ENCODE measurements at places on chromosomes 5 and 9.
A peak's percentile ranks its signal among the peaks of the same experiment; 100 is the strongest.

DNA sequence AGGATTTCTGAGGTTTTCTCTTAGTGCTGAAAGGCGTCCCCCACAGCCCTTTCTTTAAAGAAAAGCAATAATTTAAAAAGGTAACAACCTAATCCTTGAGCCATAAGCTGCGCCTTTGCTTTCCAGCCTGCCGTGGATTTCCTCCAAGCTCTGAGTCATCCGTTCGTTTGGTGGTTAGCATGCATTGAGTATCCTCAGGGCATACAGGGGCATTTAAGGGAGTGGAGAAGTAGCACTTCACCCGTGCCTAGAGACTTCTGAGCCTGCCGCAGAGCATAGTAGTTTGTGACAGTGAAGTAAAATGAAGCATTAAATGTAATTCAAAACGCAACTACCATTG is 892 bp upstream of the TNC start:
- no peak for DNase-seq

- DNase-seq, result no peak
Observed at GRCh38 chr5:97840643-97841042, 657.6 kb upstream of the RIOK2 start.

DNA sequence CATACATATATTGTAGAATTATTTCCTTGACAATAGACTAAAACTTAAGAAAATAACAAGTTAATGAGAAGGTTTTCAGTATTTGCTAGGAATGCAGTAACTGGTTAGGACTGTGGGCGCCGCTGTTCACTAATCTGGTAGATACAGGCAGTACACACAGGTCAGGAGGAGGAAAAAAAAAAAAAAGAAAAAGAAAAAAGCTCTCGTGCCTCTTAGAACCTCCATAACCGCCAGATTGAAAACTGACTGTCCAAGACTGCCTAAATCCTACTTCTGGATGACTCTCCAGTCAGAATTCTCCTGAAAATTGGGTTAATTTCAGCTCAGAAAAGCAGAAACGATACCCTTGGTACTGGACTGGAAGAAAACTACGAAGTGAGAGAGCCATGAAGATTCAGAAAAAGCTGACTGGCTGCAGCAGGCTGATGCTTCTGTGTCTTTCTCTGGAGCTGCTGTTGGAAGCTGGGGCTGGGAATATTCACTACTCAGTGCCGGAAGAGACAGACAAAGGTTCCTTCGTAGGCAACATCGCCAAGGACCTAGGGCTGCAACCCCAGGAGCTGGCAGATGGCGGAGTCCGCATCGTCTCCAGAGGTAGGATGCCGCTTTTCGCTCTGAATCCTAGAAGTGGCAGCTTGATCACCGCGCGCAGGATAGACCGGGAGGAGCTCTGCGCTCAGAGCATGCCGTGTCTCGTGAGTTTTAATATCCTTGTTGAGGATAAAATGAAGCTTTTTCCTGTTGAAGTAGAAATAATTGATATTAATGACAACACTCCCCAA is at the start of gene PCDHGA1:
TSS of gene PCDHGA1 (plus strand) at position 216 of the 782 bp plus-strand sequence.
- no peak for DNase-seq

GRCh38 chr5:145971701-145972100 is 35.3 kb downstream of the SH3RF2 start:
- no peak for DNase-seq

GRCh38 chr9:78695519-78695918 is 398.6 kb downstream of the PSAT1 start:
- no peak for DNase-seq

DNA sequence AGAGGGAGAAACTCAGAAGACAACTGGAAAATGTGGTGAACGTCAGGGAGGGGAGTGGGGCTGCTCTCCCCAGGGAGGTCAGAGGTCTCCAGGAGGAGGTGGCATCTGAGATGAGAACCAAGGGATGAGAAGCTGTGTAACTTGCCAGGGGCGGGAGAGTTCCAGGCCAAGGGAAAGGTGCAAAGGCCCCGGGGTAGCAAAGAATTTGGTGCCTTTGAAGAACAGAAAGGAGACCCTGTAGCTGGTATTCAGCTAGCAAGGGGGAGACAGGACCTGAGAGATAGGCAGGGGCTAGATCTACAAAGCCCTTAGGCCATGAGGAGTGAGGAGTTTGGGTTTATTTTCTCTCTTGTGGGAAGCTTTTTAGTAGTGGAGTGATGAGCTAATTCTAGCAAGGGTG is 3.3 kb downstream of the DNM1 start:
- DNase-seq, result no peak

- DNase-seq, result no peak
Observed at GRCh38 chr9:4106760-4107143, 193.1 kb downstream of the GLIS3 start.

DNA sequence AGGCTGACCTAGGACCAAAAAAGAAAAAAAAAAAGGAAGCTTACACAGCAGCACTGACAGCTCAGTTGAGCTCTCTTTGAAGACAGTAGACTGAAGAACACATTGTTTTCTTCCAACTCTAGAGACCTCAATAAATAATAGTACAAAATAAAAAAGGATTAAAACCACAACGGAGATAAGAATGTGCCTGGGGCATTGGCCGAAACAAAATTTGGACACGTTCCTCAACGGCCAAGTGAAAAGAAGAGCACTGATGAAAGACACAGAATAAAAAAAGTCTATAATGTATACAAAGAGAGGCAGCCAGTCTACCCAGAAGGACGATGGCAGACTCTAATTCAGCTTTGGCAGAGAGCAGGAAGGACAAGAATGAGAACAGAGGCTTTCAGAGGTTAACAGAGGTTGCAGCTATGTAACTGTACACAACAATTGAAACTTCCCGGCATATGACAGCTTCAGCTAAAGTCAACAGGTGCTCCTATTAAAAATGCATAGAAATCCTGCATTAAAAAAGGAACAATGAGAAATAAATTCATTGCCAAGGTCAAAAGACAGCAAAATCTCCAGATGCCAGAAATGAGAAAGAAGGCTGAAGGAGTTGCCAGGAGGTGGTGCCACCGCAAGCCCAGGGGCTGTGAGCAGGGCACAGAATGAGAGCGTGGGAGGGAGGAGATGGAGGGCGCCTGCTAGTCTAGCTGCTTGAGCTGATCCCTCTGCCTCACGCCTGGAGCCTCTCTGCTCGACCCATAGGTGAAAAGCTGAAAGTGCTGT is 113.9 kb downstream of the DCP2 start:
- DNase-seq, result no peak

GRCh38 chr9:135480071-135480939 is 723 bp downstream of the PPP1R26 start:
- DNase-seq, result no peak

GRCh38 chr9:124496075-124496449 is 11.1 kb downstream of the NR5A1 start:
- no peak for DNase-seq

- DNase-seq, result no peak
Observed at GRCh38 chr5:153959134-153959957, 79.4 kb downstream of the FAM114A2 start.

DNA sequence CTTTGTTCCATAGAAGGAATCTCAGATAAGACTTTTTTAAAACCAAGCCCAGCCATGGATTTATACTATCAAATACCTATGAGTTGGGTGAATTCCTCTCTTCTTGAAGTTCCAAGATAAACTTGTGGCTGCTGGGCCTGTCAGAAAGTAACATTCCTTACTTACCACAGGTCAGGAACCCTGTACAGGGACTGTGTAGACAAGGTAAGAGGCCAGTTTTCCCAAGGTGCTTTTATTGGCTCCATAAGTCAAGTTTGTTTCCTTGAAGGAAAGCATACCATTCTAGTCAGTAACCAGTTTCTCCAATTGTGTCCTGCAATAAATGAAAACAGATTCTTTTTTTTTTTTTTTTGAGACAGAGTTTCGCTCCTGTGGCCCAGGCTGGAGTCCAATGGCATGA is 8.8 kb upstream of the CLTB start:
- no peak for DNase-seq

DNA sequence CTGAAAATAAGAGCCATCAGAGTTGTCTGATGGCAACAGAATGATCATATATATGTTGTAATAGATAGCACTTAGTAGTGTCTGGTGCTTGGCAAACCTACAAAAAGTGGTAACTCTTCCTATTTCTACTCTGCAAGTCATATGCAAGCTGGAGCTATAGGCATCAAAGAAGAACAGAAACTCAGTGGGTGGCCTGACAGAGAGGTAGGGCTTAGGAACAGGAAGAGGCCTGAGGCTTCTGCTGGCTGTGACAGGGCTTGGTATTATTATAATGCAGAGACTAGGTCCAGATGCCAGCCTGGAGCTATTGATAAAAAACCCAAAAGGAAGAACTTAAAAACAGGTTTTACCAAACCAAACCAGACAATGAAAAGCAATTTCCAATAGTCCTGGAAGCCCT is 4.4 kb upstream of the DIAPH1 start:
- DNase-seq, result no peak

DNA sequence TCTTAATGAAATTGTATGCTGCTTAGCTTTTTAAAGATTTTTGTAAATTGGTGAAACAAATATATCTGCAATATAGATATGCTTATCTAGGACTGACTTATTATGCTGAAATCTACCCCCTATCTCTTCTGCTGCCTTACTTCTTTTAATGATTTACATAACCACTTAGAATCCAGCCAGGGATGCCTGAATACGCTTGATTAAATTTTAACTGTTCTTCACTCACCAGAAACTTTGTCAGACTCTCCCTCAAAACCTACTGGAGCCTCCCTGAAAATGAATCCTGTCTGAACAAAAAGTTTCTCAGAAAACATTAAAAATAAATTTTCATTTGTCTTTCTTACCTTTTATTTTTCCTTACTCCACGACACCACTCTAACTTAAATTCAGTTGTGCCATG is 111.7 kb downstream of the ST8SIA4 start:
- no peak for DNase-seq

DNA sequence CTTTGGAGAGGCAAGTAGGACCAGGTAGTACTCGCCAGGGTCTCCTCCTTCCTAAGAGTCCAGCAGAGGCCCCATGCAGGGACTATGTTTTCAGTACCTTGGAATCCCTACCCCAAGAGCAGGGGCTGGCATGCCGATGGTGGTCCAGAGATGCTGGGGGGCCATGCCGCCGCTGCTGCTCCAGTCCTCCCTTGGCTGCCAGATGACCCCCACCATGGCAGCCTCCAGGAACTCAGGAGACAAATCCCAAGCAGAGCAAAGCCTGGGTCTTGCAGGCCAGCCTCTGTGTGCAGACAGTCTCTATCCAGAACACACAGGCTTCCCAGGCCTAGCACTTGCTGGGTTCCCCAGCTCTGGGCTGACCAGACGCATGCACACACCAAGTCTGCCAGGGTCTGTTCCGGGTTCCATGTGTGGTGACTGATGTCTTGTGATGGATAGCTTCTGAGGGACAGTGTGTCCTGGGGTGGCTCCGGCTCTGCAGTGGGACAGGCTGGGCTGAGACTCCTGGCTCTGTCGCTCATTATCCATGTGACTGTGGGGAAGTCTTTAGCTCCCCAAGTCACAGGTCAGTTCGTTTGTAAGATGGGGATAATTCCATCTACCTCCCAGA is 127.3 kb downstream of the CRB2 start:
- DNase-seq, result no peak

GRCh38 chr5:147949711-147950573 is 43.6 kb upstream of the C5orf46 start:
- DNase-seq, result peak; percentile 25

GRCh38 chr9:121368138-121368522 is 1.9 kb downstream of the STOM start:
- no peak for DNase-seq

DNA sequence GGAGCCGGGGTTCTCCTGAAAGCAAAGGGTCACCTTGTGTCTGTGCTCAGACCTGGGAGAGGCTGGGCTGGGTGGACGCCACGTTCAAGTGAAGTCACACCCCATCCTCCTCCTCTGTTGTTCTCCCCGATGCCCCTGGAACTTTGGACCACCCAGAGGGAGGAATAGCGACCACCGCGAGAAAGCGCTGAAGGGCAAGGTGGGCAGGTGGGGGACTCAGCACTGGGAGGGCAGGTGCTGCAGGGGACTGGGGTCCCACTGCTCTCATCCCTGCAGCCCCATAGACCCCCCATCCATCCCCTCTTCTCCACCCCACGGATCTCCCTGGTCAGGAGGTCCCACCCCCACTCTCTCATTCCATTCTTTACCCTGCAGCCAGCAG is 48.8 kb upstream of the COL5A1 start:
- no peak for DNase-seq

GRCh38 chr9:130298662-130299279 is 33.2 kb downstream of the HMCN2 start:
- no peak for DNase-seq

GRCh38 chr5:72456391-72457074 is 50.7 kb downstream of the ZNF366 start:
- no peak for DNase-seq

DNA sequence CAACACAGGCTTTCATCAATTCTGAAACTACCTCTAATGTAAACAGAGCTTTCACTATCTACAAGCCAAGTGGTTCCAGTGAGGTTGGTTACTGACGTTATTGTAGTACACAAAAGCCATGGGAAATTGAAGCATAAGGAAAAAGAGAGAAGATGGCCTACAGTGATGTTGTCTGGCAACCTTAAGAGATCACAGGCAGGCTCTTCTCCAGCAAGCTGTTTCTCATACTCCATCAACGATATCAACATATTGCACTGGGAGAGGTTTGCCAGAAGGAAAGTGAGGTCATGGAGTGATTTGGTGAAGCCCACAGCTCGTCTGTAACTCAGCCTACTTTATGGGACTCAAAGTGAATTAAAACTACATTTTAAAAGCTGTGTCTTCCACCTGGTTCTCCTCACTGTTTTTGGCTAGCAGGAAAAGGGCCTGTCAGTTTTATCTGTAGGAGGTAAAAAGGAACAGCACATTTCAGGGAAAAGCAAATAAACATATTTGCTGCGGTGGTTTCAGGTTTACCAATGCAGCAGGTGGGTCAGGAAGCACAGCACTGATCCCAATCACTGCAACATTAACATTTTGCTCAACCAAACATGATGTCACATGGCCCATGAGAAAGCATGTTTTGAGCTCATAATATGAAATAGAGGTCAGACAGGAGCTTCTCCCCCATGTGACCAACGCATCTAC is 72.9 kb downstream of the ARSB start:
- no peak for DNase-seq

DNA sequence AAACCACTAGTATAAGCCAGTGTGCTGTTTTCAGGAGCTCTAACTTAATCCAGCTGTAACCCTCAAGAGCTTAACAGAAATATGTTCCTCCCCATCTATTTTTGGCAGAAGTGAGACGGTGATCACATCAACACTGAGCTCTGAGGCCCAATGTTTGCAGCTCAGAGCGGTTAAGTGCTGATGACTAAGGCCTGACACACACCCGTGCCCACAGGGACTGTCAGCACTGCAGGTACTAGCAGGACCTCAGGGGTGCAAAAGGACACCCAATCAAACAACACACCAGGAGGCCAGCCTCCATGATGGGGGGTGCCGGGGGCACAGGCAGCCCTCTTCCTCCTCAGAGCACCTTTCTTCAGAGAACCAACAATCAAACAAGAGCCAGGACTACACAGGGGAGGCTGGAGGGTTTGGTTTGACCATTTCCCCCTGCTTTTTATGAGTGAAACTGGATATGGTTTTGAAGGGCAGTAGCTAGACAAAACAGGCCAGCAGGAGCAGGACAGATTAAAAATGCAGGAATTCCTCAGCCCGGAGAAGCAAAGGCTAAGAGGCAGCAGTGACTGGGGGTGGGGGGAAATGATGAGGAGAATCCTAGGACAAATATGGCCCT is 61.3 kb downstream of the RAPGEF1 start:
- DNase-seq, result peak; percentile 83

GRCh38 chr9:100459963-100460362 is 13.0 kb upstream of the TMEFF1 start:
- DNase-seq, result no peak

GRCh38 chr5:115963566-115963965 is 1.3 kb downstream of the LVRN start:
- DNase-seq, result no peak

- DNase-seq, result no peak
Observed at GRCh38 chr5:135887881-135888614, 7.6 kb downstream of the IL9 start.

GRCh38 chr9:134502809-134503211 is 138.8 kb upstream of the COL5A1 start:
- DNase-seq, result no peak

Data from Panc1 (cell line).